ENCODE measurements at places on chromosomes 11 and 22.

GRCh38 chr11:85540181-85540580, 87.0 kb downstream of the DLG2 start:
- no peak for DNase-seq

GRCh38 chr11:68153742-68154141, 32.6 kb upstream of the CHKA start:
- DNase-seq: no peak

GRCh38 chr11:74024261-74025029, 15.6 kb upstream of the UCP3 start:
- DNase-seq: no peak

DNA sequence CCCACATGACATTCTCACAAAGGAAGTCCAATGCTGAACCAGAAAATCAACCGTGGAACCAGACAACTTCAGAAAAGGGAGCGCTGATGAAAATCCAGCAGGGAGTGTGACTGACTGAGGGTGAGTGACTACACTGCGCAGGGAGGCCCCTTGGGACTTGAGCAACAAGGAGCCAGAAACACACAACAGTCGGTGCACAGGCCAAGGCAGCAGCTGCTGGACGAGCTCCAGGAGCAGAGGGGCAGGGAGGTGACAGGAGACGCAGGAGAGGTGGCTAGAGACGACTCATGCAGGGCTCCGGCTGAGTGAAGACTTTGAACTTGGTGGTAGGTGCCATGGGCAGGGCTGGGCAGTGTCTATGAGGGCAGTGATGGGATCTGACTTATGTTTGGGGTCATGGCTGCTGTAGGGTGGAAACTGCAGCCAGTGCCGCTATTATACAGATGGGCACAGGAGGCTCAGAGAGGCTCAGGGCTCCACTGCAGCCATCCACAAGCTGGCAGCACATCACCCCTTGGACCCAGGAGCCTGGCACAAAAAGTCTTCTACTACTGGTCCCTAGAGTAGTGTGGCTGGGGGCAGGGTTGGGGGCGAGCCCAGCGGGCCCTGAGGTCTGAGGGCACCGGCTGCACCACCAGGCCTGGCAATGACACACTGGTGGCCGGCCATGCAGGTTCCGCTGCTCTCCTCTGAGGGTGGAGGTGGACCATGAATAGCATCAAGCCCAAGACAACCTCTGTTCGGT, 10.3 kb upstream of the FADD start:
- no peak for DNase-seq

All from stimulated activated CD8-positive, alpha-beta memory T cell treated with anti-CD3 and anti-CD28 coated beads, Interleukin-7, amount 100 ng/mL, for 24 hours (primary cell).